Calu3 (cell line): ENCODE measurements at places on chromosomes 12 and 14. TPM values are rescaled to one million over a fixed set of nuclear protein-coding genes. Genes with fewer than 3 reads are reported as not detected.

The MLXIP gene
- 55.3 and 58.7 TPM in 2 replicates for total RNA-seq

The LYZ gene
- 353 and 392 TPM in 2 replicates for total RNA-seq

DNA sequence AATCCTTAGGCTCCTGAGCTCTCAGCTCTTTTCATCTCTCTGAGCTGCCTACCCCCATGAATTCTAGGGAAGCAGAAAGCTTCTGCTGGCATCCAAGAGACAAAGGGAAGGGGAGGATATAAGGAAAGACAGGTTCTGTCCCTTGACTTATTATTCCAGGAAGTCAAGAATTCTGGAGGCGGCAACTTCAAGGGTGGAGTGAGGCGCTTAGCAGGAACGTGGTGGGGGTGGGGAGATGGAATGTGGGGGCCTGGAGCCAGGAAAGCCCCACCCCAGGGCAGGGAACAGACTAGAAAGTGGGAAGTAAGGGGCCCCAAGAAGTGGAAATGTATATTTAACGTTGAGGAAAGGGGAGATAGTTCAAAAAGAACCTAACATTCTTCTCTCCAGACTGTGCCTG, 1.4 kb downstream of the CALCOCO1 start:
- no peak for DNase-seq
- H3K36me3 ChIP-seq: peaks cover 16% of the 10 kb centered on the region
- peak overlapping the region; percentile 92 for H3K4me3 ChIP-seq
- no peaks in the 10 kb centered on the region for H3K27me3 ChIP-seq
- peaks cover 10% of the 10 kb centered on the region for H3K4me1 ChIP-seq
- no peak overlapping the region for H3K27ac ChIP-seq

The MDM2 gene
- total RNA-seq: 97.1 and 101 TPM in 2 replicates

DNA sequence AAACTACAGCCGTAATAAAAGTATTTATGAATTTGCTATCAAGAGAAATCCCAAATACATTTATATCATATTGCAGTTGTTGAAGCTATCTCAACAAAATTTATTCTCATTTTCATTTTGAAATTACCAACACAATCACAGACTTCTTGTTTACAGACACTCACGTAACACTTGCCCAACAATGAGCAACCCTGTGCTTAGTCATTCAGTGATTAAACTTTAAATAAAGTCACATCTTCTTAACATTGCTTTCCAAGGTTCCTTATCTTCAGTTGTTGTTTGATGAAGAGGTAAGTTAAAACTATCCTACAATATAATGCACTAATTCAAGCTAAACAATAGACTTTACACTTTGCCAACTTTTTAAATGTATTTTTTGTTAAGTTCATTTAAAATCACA, 601.8 kb downstream of the SLC16A7 start:
- H3K4me1 ChIP-seq: peaks cover 23% of the 10 kb centered on the region
- peak overlapping the region; percentile 80 for H3K27ac ChIP-seq
- no peak overlapping the region for H3K4me3 ChIP-seq
- H3K27me3 ChIP-seq: no peaks in the 10 kb centered on the region

- no peak for DNase-seq
- H3K27ac ChIP-seq: peak overlapping the region; percentile 85
- no peaks in the 10 kb centered on the region for H3K27me3 ChIP-seq
- H3K4me1 ChIP-seq: peaks cover 26% of the 10 kb centered on the region
Observed at GRCh38 chr12:8698879-8699278, 1.1 kb downstream of the RIMKLB start.

The RNASE7 gene
- total RNA-seq: not detected in 2 replicates

The ART4 gene
- total RNA-seq: not detected in 2 replicates

DNA sequence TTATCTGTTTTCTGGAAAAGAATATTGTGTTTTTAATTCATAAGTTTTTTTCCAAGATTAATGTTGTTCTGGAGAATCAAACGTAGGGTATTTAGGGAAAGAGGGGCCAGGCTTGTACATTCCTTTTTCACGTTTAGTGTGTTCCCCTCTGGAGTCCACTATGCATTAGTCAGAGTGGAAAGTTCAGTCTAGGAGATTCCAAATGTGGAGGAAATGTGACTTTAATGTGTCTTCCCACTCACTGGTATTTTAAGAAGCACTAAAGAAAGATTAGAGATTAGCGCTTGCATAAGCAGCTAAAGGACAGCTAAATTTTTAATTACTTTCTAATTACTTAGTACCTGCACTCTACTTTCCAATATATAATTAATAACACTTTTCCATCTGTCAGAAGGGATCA, 4.4 kb upstream of the PDE6H start:
- no peak overlapping the region for H3K4me3 ChIP-seq
- H3K27me3 ChIP-seq: no peaks in the 10 kb centered on the region
- H3K36me3 ChIP-seq: no peaks in the 10 kb centered on the region
- no peak overlapping the region for H3K27ac ChIP-seq
- no peaks in the 10 kb centered on the region for H3K4me1 ChIP-seq
